ENCODE measurements at places on chromosomes 6 and 20.

GRCh38 chr6:43334466-43335095, 26.0 kb upstream of the CRIP3 start:
- no peak overlapping the region for H3K4me3 ChIP-seq
- peaks cover 33% of the 10 kb centered on the region for H3K36me3 ChIP-seq
- DNase-seq: peak; percentile 73

DNA sequence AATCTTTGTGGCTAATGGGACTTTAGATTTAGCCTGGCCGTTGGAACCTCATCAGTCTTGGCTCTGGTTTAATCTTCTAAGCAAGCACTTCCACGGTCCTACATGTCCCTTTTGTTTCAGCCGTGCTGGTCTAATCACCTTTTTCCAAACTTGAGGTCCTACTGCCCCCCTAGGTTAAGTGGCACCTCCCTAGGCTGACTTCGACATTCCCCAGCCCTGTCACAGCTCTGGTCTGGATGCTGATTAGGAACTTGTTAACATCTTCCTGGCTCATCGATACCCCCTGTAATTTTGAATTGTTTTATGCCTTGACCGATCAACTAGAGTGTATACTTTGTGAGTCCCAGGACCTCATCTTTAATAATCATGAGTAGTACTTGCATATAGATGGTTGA, 56.6 kb downstream of the OTOR start:
- H3K36me3 ChIP-seq: no peaks in the 10 kb centered on the region
- DNase-seq: no peak
- no peak overlapping the region for H3K4me3 ChIP-seq
- H3K4me1 ChIP-seq: no peaks in the 10 kb centered on the region
- peaks cover 12% of the 10 kb centered on the region for H3K27me3 ChIP-seq

- H3K4me1 ChIP-seq: no peaks in the 10 kb centered on the region
- no peak for DNase-seq
- H3K27me3 ChIP-seq: no peaks in the 10 kb centered on the region
Measured at GRCh38 chr6:164286011-164286410, 871.5 kb downstream of the QKI start.

GRCh38 chr6:15399641-15400470, 154.0 kb downstream of the JARID2 start:
- no peaks in the 10 kb centered on the region for H3K36me3 ChIP-seq
- H3K27me3 ChIP-seq: no peaks in the 10 kb centered on the region
- DNase-seq: peak; percentile 84
- H3K4me3 ChIP-seq: peak overlapping the region; percentile 57
- no peak overlapping the region for H3K27ac ChIP-seq
- H3K4me1 ChIP-seq: peaks cover 9% of the 10 kb centered on the region

DNA sequence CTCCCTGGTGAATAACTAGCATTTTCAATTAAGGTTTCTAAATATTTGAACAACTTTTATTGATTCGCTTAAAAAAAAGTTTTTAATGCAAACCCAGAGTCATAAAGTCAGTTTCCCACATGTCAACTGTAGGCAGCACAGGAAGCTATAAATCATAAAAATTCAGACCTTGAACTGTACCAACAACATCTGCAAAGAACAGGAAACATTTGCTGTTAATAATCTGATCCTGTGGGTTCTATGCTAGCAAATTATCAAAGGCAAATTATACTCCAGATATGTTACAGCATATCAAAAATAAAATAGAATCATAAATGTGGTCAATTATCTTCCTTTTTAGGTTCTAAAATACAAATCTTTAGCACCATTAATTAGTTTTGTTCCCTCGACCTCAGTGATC, 16.6 kb upstream of the MAP7 start:
- H3K36me3 ChIP-seq: peaks cover 2% of the 10 kb centered on the region
- H3K4me3 ChIP-seq: no peak overlapping the region
- H3K27ac ChIP-seq: no peak overlapping the region
- no peaks in the 10 kb centered on the region for H3K4me1 ChIP-seq

DNA sequence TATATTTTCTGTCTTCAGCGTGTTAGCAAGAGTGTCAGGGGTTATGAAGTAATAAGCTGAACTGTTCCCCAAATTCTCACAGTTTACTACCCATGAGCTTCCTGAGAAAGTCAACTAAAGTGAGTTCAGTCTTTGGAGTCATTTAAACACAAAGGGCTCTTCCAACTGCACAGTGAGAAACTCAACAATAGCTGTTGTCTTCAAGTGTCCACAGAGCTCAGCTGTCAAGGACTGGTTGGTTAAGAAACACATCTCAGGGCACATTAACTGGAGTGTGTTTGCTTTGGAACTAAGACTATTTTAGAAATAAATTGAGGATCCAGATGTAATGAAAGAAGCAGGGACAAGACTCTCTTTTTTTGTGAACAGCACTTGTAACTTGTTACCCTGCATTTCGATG, 241.4 kb upstream of the SOX4 start:
- peaks cover 6% of the 10 kb centered on the region for H3K4me1 ChIP-seq
- H3K36me3 ChIP-seq: no peaks in the 10 kb centered on the region
- DNase-seq: no peak
- H3K27ac ChIP-seq: no peak overlapping the region

- no peaks in the 10 kb centered on the region for H3K4me1 ChIP-seq
- H3K27me3 ChIP-seq: no peaks in the 10 kb centered on the region
- H3K36me3 ChIP-seq: no peaks in the 10 kb centered on the region
Measured at GRCh38 chr6:170180671-170181337, 110.1 kb downstream of the DLL1 start.

DNA sequence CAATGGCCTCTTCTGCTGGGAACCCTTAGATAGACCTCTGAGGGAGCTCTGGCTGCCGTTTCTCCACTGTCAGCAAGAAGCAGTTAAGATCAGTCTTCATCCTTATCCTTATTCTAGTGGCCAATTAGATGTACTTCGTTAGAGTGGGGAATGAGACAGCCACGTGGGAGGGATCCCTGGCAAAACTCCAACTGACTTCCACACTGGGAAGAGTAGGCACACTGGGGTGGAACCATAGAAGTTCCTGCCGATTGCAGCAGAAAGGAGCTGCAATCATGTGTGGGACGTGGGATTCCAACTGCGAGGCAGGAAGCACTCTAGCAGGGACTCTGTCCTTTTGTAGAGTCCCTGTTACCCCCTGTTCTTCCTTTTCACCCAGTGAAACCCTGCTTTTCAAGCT, 226.3 kb upstream of the RGS17 start:
- H3K4me3 ChIP-seq: no peak overlapping the region
- H3K36me3 ChIP-seq: no peaks in the 10 kb centered on the region
- H3K4me1 ChIP-seq: no peaks in the 10 kb centered on the region
- DNase-seq: no peak
- H3K27ac ChIP-seq: no peak overlapping the region

- no peak overlapping the region for H3K27ac ChIP-seq
- no peak for DNase-seq
Measured at GRCh38 chr20:61801857-61802442, 263.7 kb downstream of the TAF4 start.

DNA sequence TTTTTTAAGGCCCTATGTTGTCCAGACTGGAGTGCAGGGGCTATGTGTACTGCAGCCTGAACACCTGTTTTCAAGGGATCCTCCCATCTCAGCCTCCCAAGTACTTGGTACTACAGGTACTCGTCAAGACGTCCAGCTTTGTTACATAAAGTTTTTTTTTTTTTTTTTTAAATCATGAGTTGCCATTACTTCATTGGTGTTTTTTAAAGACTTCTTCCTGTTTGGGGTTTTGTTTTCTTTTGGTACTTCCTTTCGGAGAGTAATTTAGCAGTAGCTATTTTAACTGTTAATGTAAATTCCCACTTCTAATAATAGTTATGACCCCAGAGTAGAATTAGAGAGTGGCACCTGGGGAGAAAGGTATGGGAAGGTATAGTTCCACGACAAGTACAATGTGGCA, 10.5 kb downstream of the ZNFX1 start:
- no peaks in the 10 kb centered on the region for H3K27me3 ChIP-seq
- H3K27ac ChIP-seq: no peak overlapping the region
- DNase-seq: no peak
- peaks cover 1% of the 10 kb centered on the region for H3K4me1 ChIP-seq
- H3K4me3 ChIP-seq: no peak overlapping the region

DNA sequence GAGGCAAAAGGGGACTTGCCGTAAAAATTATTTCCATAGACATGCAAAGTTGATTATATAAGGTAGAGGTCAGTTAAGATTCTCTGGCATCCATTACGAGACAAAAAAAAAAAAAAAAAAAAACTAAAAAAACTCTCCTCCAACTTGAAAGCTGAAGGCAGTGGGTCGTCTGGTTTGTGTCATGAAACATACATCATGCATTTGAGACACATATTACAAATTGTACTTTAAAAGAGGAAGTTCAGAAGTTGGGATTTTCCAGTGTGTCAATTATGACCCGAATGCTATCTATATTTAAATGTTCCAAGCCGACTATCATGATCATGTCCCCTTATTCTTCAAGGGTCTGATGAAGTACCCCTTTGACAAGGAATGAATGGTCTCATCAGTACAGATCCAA, 125.1 kb downstream of the ZNF217 start:
- H3K27me3 ChIP-seq: no peaks in the 10 kb centered on the region
- no peaks in the 10 kb centered on the region for H3K36me3 ChIP-seq
- peak; percentile 9 for DNase-seq
- no peaks in the 10 kb centered on the region for H3K4me1 ChIP-seq
- H3K27ac ChIP-seq: no peak overlapping the region

DNA sequence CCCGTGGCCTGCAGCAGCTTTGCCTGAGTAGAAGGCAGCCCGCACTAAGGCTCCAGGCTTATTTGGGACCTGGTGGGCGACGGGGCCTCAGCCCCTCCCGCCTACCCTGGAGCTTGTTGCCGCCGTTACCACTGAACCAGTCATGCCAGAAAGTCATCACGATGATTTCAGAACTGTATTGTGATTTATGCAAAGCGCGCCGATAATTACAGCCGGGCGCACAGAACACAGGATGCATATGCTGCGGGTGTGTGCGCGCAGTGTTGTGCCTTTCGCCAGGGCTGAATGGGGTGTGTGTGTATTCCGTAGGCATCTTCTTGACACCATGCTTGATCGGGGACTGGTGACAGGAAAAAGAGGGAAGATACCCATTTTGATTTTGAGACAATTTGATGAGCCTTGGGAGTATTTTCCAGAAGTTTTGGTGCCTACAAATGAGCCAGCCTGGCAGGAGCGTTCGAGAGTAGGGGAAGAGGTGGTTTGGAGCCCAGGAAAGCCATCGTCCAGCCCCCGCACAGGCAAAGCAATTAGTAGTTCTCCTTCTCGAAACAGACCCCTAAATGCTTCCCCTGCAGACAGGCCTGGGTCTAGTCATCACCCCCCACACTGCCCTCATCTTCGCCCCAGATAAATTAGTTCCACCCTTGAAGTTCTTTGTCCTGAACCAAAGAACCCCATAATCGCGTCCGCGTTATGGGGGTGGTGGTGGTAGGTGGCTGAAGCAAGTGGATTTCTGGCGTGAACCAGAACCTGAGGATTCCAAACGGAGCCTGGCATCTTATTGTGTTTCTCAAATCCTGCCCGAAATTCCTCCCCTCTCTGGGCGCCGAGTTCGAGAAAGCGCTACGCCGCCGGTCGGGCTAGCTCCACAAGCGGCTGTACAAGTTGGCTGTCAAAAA, 1.9 kb upstream of the NR2E1 start:
- peaks cover 37% of the 10 kb centered on the region for H3K4me1 ChIP-seq
- H3K4me3 ChIP-seq: no peak overlapping the region
- H3K36me3 ChIP-seq: no peaks in the 10 kb centered on the region
- no peak overlapping the region for H3K27ac ChIP-seq
- no peak for DNase-seq
